BJ (cell line): ENCODE measurements at places on chromosomes 12 and 14.

DNA sequence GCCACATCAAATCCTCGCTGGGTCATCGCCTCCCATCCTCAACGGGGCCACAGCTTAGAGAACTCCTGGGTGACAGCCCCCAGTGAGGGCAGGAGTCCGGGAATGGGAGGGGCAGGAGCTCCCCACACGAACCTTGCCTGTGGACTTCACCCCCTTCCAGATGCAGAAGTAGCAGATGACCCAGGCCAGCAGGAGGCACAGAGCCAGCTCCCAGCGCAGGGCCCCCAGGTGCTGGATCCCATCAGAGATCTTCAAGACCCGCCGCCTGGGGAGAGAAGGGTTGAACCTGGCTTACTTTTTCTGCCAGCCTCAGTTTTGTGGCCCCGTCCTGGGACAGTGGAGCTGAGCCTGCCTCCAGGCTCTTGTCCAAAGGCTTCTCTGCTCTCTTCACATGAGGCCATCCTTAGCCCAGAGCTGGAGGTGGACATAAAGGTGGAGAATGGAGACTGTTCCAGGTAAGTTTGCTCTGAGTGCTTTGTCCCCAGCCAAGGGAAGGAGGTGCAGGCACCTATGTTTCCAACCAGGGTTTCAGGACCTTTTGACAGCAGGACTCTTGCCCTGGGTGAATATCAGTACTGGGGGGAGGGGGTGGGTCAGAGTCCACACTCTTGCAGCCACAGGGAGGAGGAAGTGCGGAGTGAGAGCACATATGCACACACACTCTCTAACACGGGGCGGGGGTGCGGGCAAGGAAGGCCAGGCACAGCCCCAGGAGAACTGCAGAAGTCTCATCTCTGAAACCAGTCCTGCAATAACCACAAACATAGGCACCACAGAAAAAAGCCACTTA is 23.3 kb upstream of the SLC6A12 start:
- no peak for DNase-seq

DNA sequence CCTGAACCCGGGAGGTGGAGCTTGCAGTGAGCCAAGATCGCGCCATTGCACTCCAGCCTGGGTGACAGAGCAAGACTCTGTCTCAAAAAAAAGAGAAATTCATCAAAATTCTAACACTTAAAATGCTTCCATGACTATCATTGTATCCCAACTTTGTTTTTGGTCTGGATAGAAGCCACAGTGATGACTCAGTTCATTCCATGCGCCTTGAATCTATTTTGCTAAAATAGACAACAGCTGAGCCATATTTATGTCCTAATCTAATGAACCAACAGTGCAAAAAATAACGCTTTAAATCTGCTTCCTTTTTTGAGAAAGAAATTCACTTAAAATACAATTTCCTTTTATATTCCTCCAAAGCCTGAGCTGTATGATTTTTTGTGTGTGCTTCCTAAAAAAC is 23.2 kb upstream of the BICD1 start:
- no peak for DNase-seq

DNA sequence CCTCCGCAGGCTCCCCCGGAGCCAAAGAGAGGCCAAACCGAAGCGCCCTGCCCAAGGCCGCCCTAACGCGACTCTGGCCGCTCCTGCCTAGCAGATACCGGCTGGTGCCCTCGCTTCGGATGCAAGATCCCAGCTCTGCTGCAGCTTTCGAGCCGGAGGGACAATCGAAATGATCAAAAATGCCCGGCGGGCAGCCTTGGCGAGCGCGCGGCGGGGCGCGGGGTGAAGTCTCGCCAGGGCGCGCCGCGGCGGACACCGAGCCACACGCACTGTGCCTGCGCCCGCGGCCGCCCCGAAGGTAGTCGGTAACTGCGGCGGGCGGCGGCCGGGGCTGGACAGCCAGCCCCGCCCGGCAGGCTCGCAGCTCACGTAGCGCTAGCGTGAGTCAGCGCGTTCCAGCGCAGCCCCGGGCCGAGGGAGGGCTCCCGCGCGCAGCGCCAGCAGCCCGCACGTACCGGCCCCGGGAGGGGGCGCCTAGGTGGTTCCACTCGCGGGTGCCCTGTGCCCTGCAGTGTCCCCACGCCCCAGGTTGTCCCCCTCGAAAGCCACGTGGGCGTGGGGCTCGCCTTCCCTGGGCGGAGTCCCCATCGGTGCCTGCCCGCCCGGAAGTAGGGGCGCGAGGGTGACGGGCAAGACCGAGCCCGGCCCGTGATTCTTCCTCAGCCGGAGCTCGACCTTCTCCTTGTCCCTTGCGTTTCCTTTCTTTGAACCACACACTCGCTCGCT is 109.2 kb upstream of the EGLN3 start:
- no peak for DNase-seq

GRCh38 chr12:118979763-118980406 is 1.5 kb upstream of the SRRM4 start:
- DNase-seq: no peak

DNA sequence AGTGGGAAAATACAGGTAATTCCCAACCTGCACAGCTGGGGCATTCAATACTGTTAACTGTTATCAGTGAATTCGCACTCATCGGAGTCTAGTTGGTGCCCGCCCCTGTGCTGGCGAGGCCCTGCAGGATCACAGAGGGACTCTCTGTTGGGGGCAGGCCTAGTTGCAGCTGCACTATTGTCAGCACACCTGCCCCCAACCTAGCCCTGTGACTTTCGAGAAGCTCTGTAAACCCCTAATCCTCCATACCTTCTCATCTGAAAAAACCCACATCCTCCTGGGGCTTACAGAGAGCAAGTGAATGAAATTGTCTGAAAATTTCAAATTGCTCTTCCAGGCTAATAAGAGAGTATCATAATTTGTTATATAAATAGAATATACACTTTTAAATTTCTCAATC is 132.2 kb upstream of the NUDT4 start:
- DNase-seq: no peak
